Activated CD4-positive, alpha-beta T cell treated with anti-CD3 and anti-CD28 coated beads, Interleukin-2, amount 10 ng/mL, durations not matched to agents 24 days and 14 days (primary cell): ENCODE measurements at places on chromosomes 7 and 10. TPM values are rescaled to one million over a fixed set of nuclear protein-coding genes. Genes with fewer than 3 reads are reported as not detected.

IFIT1B gene
- total RNA-seq: not detected in 2 replicates

HTR5A gene
- total RNA-seq: not detected in 2 replicates

ZNF117 gene
- 2.4 and 3.6 TPM in 2 replicates for total RNA-seq

BAZ1B gene
- total RNA-seq: 110 and 112 TPM in 2 replicates
